Lower leg skin (tissue), 4 donors: ENCODE measurements at places on chromosomes 16 and 17.

DNA sequence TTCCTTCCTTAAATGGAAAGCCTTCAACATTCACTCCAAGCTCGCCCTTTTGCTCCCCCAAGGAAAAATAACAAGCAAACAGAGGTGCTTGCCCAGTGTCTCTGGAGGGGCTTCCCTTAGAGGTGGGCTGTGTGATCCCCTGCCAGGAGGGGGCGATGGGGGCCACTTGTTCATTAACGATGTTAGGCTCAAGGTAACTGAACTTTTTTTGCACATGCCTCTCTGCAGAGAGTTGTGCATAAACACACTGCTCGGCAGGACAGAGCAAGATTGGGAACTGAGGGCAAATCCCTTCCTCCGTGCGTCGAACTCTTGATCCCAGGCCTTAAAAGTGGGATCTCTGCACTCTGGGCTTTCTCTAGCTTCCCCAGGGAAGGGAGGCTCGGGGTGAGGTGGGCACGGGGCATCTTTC is 15.5 kb upstream of the NAGLU start:
- DNase-seq: no peak

DNA sequence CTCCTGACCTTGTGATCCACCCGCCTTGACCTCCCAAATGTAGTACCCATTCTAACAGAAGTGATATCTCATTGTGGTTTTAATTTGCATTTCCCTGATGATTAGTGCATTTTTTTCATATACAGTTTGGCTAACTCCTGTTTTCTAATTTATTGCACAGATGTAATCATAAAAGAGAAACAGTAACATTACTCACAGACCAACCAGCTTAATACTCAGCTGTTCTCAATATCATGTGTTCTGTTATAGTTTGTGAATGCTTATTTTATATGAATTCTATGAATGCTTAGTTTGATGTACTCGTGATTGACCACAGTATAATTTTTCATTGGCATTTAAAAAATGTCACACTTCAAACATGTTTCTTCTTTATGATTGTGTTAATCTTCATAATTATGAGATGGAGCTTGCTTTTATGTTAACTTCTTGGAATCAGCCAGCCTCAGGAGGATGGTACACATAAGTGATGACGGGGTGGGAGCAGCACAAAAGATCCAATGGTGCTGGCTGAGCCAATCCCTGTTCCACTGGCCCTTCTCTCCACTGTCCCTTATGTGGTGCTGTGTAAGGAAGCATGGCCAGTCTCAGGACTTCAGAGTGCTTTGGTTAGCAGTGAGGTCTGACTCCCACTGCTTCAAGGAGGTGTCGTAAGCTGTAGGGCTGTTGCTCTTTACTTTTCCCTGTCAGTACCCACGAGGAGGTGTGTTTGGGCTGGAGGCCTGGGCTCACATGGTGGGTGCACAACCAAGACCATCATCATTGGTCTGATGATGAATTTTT is 191.0 kb downstream of the SPECC1 start:
- no peak for DNase-seq

DNA sequence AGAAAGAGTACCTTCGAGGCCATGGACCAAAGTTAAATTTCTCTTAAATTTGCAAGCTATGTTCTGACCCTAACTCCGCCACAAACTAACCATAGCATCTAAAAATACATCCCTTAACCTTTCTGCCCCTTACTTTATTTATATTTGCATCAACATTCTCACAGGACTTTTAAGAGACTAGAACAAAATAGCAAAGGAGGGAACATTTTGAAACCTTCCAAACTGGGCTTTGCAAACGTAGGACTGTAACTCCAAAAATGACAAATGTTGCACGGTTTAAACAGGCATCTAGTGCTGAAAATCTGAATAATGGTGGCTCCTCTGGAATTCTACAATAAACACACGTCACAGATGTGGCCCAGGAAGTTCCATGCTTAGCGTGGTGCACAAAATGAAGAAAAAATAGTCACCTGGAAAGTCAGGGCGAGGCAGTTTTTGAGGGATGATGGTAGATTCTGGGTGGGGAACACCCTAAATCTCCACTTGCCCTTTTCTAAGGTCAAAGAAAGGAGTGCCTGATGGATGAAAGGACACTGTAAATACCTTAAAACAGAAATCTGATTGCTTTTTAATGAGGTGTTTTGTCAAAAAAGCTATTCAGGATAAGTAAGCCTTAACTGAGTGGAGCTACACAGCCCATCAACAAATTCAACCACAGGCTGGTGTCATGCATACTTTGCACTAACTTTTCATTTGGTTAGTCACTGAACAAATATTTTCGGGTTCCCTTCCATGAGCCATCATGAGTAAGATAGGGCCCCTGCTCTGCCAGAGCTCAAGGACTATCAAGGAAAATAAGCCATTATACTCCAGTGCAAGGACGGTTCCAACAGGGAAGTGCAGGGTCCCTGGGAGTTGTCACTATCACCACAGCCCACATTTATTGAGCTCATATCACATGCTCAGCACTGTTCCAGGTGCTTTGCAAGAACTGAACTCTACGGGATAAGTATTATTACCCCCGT is 21.2 kb downstream of the ARHGAP17 start:
- DNase-seq: no peak

GRCh38 chr16:88759245-88759975 is 25.6 kb downstream of the PIEZO1 start:
- DNase-seq: no peak

DNA sequence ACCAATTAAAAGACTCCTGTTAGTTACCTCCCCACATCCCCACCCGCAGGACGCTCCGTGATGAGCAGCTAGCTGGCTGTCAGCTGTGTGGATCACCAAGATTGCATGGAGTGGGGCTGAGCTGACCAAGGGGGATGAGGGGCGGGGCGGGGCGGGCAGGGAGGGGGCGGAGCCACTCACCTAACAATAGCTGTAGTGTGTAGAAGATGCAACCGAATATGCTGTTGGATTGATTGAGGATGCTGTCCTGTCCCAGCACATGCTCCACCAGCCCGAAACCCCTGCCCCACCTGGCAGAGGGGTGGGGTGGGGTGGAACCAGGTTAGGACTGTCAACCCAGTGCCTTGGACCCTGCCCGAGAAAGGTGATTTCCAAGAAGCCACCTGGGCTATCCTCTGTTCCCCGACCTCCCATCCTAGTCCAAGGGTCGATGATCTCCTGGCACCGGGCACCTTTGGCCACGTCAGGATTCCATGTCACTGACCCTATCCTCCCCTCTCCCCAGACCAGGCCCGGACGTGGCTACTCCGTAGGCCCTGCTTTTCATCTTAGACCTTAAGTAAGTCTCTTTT is 1.4 kb downstream of the VKORC1 start:
- DNase-seq: no peak

- no peak for DNase-seq
Observed at GRCh38 chr17:72456075-72456474, 335.3 kb downstream of the SOX9 start.

- no peak for DNase-seq
Observed at GRCh38 chr16:15518381-15519351, 84.3 kb downstream of the BMERB1 start.
